Endothelial cell (in vitro differentiated cells): ENCODE measurements at places on chromosomes 16 and 17. TPM values are rescaled to one million over a fixed set of nuclear protein-coding genes. Genes with fewer than 3 reads are reported as not detected.

Gene USP36
- 56.7 TPM for total RNA-seq

Gene HOXB6
- total RNA-seq = 1.9 TPM

Gene RUNDC3A
- total RNA-seq = 0.82 TPM

- no peak for DNase-seq
Measured at GRCh38 chr17:10233161-10233560, 34.8 kb upstream of the GAS7 start.

- peak; percentile 43 for DNase-seq
Measured at GRCh38 chr17:29433541-29433940, 43.4 kb downstream of the TAOK1 start.

DNA sequence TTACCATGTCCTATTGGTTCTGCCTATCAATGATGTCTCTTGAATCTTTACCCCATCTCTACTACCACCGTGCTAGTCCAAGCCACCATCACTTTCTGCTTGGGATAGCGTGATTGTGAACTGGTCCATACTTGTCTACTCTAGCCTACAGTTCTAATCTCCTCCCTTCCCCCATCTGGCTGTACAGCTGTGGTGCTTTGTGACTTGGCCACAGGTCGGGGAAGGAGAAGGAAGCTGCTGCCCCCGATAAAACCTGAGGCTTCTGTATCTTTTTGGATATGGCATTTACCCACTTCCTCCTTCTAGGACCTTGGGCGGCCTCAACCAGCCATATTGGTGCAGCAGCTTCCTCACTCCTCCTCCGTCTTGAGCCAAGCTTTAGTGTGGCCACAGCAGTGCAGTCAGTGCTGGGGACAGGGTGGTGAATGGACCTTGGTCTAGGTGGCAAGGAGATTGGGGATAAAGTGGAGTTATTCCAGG, 314 bp upstream of the ITGA2B start:
- DNase-seq = no peak

GRCh38 chr16:80804526-80805383, at the start of gene CDYL2:
Gene CDYL2 (minus strand): TSS chr16:80804598. CDS start chr16:80804173, 425 bp downstream.
- DNase-seq = no peak

- DNase-seq = no peak
Measured at GRCh38 chr17:42780851-42781638, 635 bp downstream of the WNK4 start.

DNA sequence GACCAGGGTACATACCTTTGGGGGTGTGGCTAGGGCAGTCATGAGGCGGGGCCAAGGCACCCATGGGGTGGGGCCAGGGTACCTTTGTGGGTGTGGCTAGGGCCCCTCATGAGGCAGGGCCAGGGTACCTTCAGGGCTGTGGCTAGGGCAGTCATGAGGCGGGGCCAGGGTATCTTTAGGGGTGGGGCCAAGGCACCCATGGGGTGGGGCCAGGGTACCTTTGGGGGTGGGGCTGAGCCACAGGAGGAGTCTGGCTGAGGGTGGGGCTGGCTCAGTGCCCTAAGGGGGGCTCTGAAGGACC, 3.5 kb downstream of the GNG13 start:
- no peak for DNase-seq

GRCh38 chr16:57628008-57628781, at the start of gene ADGRG1:
Gene ADGRG1 (plus strand): TSS chr16:57628630. CDS start chr16:57650288, 21,658 bp downstream.
- peak; percentile 52 for DNase-seq

DNA sequence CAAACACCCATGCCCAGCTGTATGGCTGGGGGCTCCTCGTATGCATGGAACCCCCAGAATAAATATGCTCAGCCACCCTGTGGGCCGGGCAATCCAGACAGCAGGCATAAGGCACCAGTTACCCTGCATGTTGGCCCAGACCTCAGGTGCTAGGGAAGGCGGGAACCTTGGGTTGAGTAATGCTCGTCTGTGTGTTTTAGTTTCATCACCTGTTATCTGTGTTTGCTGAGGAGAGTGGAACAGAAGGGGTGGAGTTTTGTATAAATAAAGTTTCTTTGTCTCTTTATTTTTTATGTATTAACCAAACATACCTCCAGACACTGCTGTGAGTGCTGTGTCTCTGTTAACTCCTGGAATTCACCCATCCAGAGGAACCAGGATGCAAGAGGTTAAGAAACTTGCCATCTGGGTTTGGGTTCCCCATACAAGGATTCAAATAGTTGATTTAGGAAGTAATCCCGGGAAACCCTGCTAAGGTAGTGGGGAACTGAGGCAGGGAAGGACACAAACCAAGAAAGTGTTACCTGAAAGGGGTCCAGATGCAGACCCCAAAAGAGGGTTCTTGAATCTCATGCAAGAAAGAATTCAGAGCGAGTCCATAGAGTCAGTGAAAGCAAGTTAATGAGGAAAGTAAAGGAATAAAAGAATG, 37.4 kb upstream of the IL21R start:
- no peak for DNase-seq

DNA sequence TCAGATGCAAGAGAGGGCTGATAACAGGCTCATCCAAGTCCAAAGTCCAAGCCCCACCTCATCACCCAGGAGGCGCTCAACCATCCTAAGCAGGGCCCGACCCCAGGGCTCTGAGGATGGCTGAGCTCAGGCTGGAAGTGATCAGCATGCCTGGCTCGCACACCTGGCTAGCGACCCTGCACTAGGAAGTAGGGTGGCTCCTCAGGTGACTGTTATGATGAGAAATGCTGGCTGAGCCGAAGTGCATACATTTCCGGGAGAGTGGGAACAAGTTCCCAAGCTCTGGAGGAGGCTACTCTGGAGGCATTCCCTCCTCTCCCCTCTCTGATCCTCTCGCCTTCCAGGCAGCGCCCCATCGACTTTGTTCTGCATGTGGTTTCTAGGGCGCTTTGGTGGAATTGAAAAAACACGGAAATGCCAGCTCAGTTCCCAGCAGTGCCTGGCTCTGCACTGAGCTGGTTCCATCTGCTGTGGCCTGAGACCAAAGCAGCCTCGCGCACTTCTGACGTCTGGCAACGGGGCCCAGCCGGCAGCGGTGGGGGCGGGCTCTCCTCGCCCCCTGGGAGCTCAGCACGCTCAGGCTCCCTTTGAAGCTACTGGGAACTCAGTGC, 130.3 kb downstream of the IRF8 start:
- no peak for DNase-seq

- no peak for DNase-seq
Measured at GRCh38 chr16:2775765-2776499, 1.1 kb downstream of the ELOB start.

DNA sequence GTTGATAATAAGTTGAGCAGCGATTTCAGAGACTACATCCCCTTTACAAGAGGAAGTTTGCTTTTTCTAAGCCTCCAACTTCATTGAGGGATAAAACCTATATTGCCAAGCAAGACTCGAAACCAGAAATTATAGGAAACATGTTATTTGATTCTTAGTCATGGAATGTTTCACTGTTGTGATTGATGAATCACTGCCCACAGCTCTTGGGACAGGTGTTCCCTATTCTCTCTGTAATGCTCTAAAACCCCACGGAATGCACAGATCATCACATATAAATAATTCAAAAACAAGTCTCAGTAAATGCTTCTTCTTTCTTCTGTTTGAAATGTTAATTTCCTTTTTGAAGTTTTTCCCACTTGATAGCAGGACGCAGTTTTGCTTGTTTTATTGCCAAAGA, 809.5 kb upstream of the GOT2 start:
- DNase-seq = no peak

- DNase-seq = no peak
Measured at GRCh38 chr16:47848421-47849109, 307.2 kb downstream of the ABCC12 start.

GRCh38 chr17:58313815-58314705, 14.5 kb downstream of the TSPOAP1 start:
- DNase-seq = peak; percentile 0

DNA sequence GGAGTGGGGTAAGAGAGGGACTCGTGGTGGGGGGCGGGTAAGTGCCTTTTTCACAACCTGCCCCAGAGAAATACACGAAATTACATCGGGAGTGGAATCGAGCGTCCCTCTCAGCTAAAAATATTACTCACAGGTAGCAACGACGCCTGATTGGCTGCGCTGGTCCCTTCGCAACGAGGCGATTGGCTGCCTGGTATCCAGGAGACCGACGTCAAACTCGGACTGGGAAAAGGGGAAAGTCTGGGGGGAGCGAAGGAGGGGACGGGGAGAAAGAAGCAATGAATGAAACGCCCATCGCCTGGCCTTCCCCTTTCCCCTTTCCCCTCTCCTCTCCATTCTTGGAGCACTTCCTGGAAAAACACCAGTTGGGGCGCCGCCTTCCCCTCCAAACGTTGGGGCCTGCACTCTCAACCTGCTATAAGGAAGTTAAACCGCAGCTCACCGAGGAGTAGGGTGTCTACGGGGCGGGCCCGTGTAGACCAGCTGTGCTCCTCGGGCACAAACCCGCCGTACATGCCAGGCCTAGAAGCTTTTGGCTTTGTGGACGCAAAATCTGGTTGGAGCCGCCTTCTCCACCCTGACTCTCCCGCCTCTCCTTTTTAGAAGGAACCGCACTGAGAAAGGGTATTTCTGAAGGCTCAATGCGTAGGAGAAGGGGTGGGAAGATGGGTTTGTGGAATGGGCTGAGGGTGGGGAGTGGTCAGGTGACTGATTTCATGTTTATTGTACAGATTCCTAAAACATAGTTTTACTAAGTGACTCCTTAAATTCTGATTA, 1.4 kb upstream of the TOB1 start:
- DNase-seq = peak; percentile 83

GRCh38 chr16:76035689-76036088, 241.5 kb upstream of the CNTNAP4 start:
- DNase-seq = no peak

DNA sequence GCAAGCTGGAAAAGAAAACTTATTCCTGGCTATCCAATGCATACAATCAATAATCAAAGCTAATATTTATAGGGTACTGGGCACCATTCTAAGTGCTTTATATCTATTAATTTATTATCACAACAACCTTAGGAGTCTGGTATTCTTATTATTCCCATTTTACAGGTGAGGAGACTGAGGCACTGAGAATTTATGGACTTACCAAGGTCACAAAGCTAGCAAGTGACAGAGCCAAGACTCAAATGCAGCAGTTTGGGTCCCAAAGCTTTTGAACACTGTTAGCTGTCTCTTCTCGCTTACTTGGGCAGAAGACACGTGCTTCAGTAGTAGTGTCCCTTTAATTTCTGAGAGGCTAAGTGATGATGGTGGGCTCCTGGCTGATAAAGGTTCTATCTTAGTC, 152.6 kb downstream of the AATF start:
- DNase-seq = no peak

- DNase-seq = peak; percentile 17
Measured at GRCh38 chr17:35373984-35374765, 754 bp upstream of the SLFN11 start.

GRCh38 chr16:82481455-82481854, 145.3 kb upstream of the CDH13 start:
- no peak for DNase-seq

DNA sequence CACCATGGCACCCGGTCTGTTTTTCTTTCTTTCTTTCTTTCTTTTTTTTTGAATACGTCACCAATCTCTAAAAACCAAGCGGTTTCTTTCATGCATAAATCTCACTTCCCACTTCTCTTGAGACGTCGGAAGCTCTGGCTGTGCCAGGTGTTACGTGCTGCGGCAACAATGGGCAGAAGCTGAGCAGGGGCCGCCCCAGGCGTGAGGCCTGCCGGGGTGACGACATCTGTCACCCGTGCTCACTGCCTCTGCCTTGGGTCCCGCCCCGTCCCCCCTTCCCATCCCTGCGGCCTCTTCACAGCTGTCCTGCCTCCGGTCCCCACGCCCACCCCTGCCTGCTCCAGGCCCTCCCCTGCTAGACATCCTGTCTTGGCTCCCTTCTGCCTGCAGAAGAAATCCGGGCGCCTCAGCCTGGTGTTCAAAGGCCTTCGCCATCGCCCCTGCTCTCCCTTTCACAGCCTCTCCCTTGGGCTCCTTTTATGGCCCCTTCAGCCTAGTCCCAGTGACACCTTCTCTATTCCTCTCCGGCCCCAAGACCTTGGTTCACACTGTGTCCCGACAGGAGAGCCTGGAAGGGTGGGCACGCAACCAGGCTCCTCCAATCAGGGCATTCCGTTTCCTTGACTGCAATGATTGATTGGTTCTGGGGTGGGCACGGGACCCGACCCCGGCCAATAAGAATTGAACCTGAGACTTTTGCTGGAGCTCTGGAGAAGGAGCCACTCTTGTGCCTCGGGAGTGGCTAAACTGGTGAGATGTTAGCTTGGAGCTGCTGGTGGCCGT, 4.8 kb downstream of the P2RX1 start:
- no peak for DNase-seq
